Fibroblast of skin of left quadriceps (primary cell): ENCODE measurements at places on chromosomes 13 and 19.

DNA sequence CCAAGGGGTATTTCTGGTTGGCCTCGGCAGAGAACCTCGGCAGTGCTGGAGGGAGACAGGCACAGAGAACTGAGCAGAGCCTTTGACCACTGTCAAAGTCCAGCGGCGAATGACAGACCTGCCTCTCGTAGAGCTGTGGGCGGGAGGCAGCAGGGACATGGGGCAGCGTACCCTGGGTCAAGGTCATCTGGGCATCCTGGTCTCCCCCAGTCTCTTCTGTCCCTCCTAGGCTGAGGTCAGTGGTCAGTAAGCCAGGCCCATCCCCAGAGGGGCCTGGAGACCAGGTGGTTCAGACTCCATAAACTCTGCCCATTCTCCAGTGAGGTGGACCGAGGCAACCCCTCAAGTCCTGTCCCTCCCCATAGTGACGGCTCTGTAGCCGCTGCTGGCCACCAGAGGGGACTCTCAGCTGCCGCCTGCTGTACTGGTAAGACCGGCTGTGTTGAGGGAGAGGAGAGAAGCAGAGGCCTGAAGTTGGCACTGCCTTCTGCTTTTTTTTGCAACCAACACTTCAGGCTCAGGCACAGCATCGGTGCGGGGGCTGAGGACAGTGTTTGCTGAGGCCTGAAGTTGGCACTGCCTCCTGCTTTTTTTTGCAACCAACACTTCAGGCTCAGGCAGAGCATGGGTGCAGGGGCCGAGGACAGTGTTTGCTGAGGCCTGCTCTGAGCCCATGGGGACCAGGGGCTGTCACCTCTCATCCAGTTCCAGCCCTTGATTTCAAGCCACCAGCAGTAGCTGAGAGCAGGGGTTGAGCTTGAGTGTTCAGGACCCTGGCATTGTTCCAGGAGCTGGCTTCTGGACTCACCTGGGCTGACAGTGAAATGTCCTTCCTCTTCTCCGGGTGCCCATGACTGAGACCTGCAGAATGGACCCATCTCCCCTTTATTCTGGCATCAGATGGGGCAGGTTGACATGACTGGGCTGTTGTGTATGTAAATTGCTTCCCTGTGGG lies at the start of gene PGLYRP2:
Gene PGLYRP2 (minus strand): TSS at position 111 of the 955 bp plus-strand sequence. CDS start 130 bp downstream, outside the sequence.
- no peak for DNase-seq

DNA sequence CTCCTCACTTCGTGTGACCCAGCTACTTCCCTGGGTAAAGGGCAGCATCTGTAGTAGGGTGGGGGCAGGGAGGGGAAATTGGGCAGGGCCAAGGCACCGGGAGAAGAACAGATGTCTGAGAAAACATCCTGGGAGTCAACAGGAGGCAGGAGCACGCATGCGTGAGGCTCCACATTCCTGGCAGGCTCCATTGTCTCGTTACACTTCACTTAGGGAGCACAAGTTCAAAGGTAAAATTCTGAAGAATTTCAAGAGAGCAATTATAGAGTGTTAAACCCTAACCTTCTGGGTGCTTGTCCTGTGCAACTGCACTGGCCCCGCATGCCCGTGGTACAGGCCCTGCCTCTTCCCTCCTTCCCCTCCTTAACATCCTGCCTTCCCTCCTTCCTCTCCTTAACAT lies 79.6 kb upstream of the POMP start:
- no peak for DNase-seq

DNA sequence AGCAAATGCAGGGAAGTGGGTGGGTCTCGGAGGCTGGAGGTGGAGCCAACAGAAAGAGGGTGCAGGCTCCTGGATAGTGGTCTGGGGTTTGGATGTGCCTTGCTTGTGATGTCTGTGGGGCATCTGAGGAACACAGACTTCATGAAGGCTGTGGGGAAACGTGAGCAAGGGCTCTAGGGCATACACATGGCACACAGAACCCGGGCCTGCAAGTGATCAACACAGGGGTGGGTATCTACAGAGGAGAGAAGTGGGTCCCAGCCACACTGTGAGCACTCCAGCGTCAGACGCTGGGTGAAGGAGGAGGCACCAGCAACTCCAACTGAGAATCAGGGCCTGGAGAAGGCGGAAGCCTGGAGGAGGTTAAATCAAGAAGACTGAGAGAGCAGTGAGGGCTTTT lies 5.4 kb upstream of the UBE2M start:
- no peak for DNase-seq

- DNase-seq: no peak
Observed at GRCh38 chr13:28750187-28751045, 31.6 kb upstream of the SLC46A3 start.

- no peak for DNase-seq
Observed at GRCh38 chr13:21116141-21116540, 54.8 kb upstream of the LATS2 start.

- no peak for DNase-seq
Observed at GRCh38 chr13:107375701-107376340, 807.9 kb upstream of the ARGLU1 start.

DNA sequence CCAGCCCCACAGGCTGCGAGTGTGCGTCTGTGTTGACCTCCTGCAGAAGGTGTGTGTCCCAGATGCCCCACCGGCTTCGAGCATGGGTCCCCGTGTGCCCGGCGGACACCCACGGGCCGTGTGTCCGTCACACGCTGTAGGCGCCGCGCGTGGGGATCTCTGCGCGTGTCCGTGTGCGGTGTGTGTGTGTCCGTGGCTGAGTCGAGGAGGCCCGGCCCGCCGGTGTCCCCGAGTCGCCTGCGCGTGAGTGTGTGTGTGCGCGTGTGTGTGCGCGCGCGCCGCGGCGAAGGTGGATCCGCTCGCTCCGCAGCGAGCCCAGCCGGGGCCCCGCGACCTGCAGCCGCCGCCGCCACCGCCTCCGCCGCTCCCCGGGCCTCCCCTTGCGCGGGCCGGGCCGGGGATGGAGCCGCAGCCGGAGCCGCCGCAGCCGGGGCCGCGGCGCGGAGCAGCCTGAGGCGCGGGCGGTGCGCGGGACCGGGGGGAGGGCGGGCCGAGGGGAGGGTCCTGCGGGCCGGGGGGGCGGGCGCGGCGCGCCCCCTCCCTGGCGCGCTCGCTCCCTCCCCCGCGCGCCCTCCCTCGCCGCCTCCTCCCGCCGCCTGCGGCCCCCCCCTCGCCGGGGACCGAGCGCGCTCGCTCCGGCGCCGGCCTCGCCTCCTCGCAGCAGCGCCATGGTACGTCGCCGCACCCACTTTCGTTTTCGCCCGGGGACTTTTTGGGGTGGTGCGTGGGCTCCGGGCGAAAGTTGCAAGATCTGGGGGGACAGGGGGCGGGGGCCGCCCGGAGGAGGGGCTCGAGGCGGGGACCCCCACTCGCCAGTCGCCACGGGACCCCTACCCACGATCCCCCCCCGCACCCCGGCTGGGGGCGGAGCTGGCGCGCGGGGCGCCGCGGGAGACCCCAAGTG lies 7.1 kb upstream of the NFIC start:
- no peak for DNase-seq

GRCh38 chr19:5354403-5354802 lies 13.8 kb upstream of the PTPRS start:
- no peak for DNase-seq

DNA sequence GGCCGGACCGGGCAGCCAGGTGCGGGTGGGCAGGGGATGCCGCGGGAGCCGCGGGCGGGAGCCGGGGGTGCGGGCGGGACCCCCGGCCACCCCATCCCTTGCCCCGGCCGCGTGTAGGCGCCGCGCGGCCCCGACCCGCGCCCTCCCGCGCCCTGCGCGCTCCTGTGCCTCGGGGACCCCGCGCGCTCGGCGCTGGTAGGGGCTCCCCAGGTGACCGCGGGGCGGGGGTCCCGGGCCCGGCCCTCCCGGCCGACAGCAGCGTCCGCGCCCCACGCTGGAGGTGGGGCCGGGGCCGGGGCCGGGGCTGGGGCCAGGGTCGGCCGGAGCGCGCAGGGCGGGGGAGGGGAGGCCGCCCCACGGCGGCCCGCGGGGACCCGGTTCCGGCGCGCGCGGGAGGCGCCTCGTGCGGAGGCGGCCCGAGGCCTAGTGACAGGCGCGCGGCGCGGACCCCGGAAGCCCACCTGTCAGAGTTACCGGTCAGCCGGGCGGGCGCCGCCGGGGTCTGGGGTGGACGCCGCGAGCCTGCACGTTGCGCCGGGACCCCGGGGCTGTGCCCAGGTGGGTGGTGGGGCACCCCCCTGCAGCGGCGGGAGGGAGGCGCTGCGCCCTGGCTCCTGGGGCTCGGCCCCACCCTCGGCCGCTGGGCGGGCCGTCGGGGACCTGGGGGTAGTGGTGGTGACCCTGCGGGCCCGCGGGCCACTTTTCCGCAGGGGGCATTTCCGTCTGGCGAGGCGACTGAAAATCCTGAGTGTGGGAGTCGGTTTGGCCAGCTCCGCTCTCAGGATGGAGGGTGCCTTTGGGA lies 518 bp downstream of the TFDP1 start:
- DNase-seq: no peak

- no peak for DNase-seq
Observed at GRCh38 chr13:33787051-33787591, 30.8 kb upstream of the RFC3 start.

- DNase-seq: no peak
Observed at GRCh38 chr13:73687087-73687486, 447.1 kb downstream of the KLF12 start.

DNA sequence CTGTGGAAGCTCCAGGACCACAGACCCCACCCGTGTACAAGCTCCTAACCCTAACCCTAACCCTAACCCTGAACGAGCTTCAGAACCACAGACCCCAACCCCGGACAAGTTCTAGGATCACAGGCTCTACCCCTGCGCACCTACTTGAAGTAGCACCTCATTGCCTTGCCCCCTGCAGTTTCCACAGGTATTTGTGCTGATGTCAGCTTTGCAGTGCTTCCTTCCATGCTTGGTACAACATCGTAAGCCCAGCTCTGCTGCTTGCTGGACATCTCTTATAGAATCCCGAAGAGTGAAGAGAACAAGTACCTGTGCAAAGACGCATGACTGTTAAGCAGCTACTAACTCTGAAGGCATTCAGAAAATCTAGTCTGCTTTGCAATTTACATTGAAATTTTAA lies 20.7 kb upstream of the CDC16 start:
- no peak for DNase-seq

GRCh38 chr13:74406420-74406819 lies 272.2 kb upstream of the KLF12 start:
- no peak for DNase-seq

- DNase-seq: no peak
Observed at GRCh38 chr19:54439174-54439851, 9.7 kb upstream of the LENG8 start.

- no peak for DNase-seq
Observed at GRCh38 chr19:31152906-31153305, 196.3 kb downstream of the TSHZ3 start.

DNA sequence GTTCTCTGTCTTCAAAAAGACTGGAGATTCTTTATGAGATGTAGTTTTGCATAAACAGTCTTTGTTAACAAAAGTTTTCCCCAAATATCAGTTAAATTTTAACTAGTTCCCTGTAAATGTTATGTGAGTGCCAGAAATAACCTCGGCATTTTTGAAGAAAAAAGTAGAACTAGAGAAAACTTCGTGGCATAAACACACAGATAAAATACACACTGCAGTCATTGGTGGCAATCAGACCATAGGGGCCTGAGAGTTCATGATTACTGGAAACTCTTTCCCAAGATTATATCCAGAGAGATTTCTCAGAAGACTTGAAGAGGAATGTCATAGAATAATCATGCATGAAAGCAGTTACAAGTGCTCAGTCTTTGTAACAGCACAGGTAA lies 190.0 kb downstream of the MZT1 start:
- DNase-seq: no peak

- DNase-seq: no peak
Observed at GRCh38 chr19:21133633-21134032, 8.2 kb upstream of the ZNF431 start.

DNA sequence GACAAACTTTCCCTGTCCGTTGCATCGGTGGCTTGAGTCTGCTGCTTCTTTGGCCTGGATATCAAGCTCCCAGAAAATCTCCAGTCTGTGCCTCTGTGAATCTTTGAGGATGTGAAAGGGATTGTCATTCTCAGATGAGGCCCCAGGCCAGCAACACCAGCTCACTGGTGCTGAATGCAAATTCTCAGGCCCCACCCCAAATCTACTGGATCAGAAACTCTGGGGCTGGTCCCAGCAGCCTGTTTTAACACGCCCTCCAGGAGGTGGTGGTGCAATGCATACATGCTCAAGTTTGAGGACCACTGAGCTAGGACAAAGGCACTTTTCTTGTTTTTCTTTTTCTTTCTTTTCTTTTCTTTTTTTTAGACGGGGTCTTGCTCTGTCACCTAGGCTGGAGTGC lies 23.6 kb downstream of the TNFSF11 start:
- DNase-seq: no peak

DNA sequence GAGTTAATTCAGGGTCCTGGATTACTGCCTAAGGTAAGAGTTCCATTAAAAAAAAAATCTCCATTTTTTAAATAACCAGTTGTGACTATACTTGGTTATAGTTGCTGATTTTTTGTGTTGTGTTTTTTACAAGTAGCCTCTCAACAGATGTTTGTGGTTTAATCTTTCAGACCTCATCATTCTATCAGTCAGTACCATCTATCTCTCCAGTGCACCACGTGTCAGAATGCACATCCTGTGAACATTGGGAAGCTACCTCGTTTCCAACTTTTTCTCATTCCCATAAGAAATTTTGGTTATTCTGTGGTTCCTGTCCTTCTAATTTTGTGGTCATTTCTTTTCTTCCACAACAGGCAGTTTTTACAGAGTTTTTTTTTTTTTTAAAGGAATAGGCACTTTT lies 39.2 kb downstream of the WDFY2 start:
- peak; percentile 60 for DNase-seq

DNA sequence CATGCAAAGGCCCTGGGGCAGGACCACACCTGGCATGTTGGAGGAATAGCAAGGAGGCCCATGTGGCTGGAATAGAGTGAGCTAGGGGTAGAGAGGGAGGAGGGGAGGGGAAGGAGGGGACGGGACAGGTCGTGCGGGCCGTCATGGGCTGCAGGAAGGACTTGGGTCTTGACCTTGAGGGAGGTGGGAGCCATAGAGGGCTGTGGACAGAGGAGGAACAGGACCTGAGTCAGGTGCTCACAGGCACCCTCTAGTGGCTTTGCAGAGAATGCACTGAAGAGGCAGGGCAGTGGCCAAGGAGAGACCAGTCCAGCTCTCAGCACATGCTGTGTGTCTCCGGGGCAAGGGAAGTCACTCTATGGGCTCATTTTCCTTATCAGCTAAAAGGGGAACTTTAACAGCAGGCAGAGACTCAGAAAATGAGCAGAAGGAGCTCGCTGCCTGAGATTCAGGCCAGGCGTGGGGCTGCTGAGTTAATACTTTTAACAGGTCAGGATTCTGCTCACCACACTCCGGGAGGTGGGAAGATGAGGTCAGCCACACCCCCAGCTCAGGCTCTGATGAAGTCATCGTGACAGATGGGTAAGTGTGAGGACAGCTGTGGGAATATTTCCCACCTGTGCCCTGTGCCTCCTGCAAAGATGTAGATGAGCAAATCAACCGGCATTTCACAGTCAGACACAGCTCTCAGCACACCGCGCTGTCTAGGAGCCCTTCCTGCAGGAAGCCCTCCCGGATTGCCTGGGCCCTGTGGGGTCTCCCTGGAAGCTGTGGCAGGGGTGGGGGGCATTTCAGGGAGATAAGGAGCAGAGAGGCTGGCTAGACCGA lies 6.0 kb upstream of the TNFAIP8L1 start:
- peak; percentile 15 for DNase-seq

GRCh38 chr19:47156861-47157430 lies 26.3 kb downstream of the SAE1 start:
- peak; percentile 57 for DNase-seq

- DNase-seq: no peak
Observed at GRCh38 chr13:31986676-31987470, 44.7 kb upstream of the FRY start.

GRCh38 chr13:27605610-27606200 lies 14.6 kb downstream of the LNX2 start:
- DNase-seq: no peak

- no peak for DNase-seq
Observed at GRCh38 chr19:47155148-47155547, 24.5 kb downstream of the SAE1 start.
